NCI-H460 (cell line): ENCODE measurements at places on chromosomes 12 and 14. TPM values are rescaled to one million over a fixed set of nuclear protein-coding genes. Genes with fewer than 3 reads are reported as not detected.

The CACNB3 gene
- 6.3 and 6.6 TPM in 2 replicates for total RNA-seq

The DEGS2 gene
- 0.54 TPM in 1 of 2 replicates, not detected in the other for total RNA-seq

The PRH2 gene
- not detected in 2 replicates for total RNA-seq

GRCh38 chr14:62179367-62180018 lies 417.3 kb downstream of the SNAPC1 start:
- DNase-seq: peak; percentile 62

- DNase-seq: no peak
Observed at GRCh38 chr14:74517731-74518130, 24.2 kb downstream of the ISCA2 start.

- DNase-seq: no peak
Observed at GRCh38 chr12:132309596-132310086, 19.7 kb downstream of the GALNT9 start.

DNA sequence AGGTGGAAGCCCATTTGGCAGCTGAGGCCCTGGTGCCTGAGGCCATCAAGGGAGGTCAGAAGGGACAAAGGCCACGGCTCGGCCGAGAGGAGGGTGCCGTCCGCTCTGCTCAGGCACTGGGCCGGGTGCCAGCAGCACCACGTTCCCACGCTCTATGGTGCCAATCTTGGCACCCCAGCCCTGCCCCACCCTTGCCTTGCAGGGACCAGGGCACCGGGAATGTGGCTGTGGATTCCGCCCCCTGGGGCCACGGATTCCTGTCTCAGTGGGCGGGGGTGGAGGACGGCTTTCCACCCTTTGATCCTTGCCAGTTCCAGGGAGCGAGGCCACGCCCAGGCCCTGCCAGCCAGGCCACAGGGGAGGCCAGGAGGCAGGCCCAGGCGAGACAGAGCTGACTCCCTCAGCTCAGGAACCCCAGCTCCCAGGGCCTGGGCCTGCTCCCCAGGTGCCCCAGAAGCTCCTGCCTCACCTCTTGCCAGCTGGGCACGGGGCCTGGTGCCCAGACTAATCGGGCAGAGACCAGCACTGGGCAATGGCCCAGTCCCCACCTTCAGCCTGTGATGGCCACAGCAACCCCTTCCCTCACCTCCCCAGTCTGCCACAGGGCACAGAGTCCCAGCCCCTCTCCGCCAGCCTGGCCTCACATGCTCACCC lies 26.4 kb upstream of the GPR132 start:
- peak; percentile 93 for DNase-seq

DNA sequence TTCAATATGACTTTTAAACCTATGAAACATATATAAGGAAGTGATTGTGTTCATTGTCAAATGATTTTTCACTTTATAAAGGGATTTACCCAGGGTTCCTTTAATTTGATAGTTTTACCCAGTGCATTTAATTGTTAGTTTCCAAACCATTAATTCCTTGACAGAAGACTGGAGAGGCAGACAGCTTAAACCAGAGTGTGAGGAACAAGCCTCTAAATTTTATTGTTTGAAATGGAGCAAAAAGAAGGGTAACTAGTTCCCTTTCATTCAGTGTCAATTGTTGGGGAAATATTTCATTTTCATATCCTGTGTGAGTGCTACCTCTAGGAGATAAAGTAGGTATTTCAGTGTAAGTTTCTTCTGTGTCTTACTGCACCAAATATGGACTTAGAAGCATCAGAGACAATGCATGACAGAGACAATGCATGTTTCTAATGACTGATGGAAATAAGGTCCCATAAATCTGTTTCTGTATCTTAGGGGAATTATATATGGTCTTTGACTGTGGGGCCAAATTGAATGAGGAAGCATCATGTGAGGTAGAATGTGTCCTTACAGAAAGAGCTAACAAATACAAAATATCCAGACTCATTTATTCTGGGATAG lies 120.5 kb downstream of the TMTC2 start:
- no peak for DNase-seq

DNA sequence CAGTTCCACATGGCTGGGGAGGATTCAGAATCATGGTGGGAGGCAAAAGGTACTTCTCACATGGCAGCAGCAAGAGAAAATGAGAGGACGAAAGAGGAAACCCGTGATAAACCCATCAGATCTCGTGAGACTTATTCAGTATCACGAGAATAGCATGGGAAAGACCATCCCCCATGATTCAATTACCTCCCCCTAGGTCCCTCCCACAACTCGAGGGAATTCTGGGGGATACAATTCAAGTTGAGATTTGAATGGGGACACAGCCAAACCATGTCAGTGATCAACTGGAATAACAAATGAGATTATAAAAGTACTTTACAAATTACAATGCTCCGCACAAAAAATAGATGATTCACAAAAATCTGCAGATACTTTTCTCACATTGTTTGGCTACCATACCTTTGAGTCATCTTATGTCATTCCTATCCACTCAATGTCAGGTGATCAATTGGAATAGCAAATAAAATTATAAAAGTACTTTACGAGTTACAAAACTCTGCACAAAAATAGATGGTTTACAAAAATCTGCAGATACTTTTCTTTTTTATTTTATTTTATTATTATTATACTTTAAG lies 338.9 kb downstream of the C12orf50 start:
- DNase-seq: no peak

- no peak for DNase-seq
Observed at GRCh38 chr14:103545915-103546651, 16.4 kb downstream of the BAG5 start.

- DNase-seq: no peak
Observed at GRCh38 chr12:117058442-117059072, 40.7 kb downstream of the TESC start.

- no peak for DNase-seq
Observed at GRCh38 chr12:57016348-57016747, at the start of gene TAC3. Gene TAC3, minus strand, starts transcription at chr12:57016529. Its CDS starts 732 bp downstream, at chr12:57015797.
